Lung (tissue), 17 donors: ENCODE measurements at places on chromosomes 5 and 9. TPM values are rescaled to one million over a fixed set of nuclear protein-coding genes. Genes with fewer than 3 reads are reported as not detected.

Gene RANBP6
- 10.3 TPM for polyA plus RNA-seq

Gene ACOT12
- polyA plus RNA-seq: not detected

Gene PIP5K1B
- 6.6 TPM for polyA plus RNA-seq

Gene ARSK
- 3.6 TPM for polyA plus RNA-seq

Gene LCN9
- polyA plus RNA-seq: not detected

Gene KIAA1958
- polyA plus RNA-seq: 2.0 TPM

Gene GRXCR2
- not detected for polyA plus RNA-seq

Gene CLIC3
- 90.2 TPM for polyA plus RNA-seq

Gene PPP2CA
- polyA plus RNA-seq: 32.2 TPM

Gene LCP2
- polyA plus RNA-seq: 127 TPM

- no peak for DNase-seq
- peaks cover 5% of the 10 kb centered on the region for H3K36me3 ChIP-seq
- no peak overlapping the region for H3K27ac ChIP-seq
- H3K4me1 ChIP-seq: no peaks in the 10 kb centered on the region
- no peak overlapping the region for H3K4me3 ChIP-seq
These were observed 13.2 kb upstream of the LRRC14B start for GRCh38 chr5:178110-178509.

- no peak for DNase-seq
- H3K27ac ChIP-seq: peak overlapping the region; percentile 98
- no peaks in the 10 kb centered on the region for H3K36me3 ChIP-seq
- no peak overlapping the region for H3K4me3 ChIP-seq
- peaks cover 7% of the 10 kb centered on the region for H3K4me1 ChIP-seq
These were observed 1.4 kb upstream of the PJA2 start for GRCh38 chr5:109411149-109411514.

DNA sequence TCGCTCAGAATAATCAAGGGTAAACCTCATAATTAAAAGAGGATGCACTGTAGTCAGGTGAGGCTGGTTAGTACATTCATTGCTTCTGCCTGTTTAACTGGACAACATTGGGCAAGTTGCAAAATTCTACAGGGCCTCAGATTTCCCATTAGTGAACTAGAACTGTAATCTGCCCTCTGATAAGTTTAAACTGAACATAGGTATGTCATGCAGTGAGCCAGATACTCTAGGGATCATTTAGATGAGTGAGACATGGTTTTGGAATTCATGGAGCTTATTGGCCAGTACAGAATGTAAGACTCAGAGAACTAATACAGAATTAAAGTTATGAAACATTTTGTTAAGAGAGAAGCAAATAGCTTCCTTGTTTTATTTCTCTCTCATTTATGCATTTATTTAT, 35.9 kb downstream of the RNF44 start:
- H3K27ac ChIP-seq: no peak overlapping the region
- no peaks in the 10 kb centered on the region for H3K4me1 ChIP-seq
- H3K36me3 ChIP-seq: peaks cover 22% of the 10 kb centered on the region

DNA sequence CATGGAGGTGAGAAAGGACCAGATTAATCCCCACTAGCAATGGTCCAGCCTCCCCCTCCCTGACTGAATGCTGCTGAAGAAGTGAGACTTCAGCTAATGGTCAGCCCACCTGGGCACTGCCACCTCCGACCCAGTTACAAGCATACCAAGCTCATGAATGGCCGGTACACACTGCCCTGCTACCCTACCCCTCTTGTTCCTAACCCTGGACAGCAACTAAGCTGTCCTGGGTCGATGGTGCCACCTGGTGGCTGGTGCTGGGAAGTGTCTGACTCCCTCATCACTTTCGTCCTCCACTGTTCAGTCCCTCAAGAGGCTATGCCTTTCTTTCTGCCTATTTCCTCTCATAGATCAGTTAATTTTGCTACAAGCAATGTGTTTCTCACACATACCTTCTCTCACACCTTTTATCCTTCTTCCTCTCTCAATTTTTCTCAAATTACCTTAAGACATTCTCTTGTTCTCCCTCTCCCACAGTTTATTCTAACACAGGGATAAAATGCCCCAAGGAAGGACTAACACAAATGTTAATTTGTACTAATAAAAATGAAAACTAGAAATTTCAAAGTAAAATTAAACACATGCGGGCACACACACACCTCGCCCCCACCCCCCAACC, 42.4 kb downstream of the PAX5 start:
- no peaks in the 10 kb centered on the region for H3K36me3 ChIP-seq
- no peak overlapping the region for H3K4me3 ChIP-seq
- DNase-seq: no peak
- no peak overlapping the region for H3K27ac ChIP-seq

GRCh38 chr5:140794595-140795258, at the start of gene PCDHA2:
PCDHA2 (plus strand) TSS chr5:140794852.
- H3K4me3 ChIP-seq: no peak within 1 kb of the TSS
- no peak for DNase-seq
- H3K27me3 ChIP-seq: peaks cover 3% of the 10 kb centered on the region
- no peaks in the 10 kb centered on the region for H3K36me3 ChIP-seq

GRCh38 chr5:86679949-86680348, 62.2 kb downstream of the COX7C start:
- H3K36me3 ChIP-seq: no peaks in the 10 kb centered on the region
- H3K4me1 ChIP-seq: no peaks in the 10 kb centered on the region
- H3K27ac ChIP-seq: no peak overlapping the region
- H3K4me3 ChIP-seq: no peak overlapping the region
- H3K27me3 ChIP-seq: no peaks in the 10 kb centered on the region

- H3K36me3 ChIP-seq: no peaks in the 10 kb centered on the region
- H3K27ac ChIP-seq: no peak overlapping the region
- DNase-seq: no peak
- no peaks in the 10 kb centered on the region for H3K4me1 ChIP-seq
- H3K27me3 ChIP-seq: no peaks in the 10 kb centered on the region
These were observed 178.8 kb downstream of the CSNK1G3 start for GRCh38 chr5:123690821-123691220.

DNA sequence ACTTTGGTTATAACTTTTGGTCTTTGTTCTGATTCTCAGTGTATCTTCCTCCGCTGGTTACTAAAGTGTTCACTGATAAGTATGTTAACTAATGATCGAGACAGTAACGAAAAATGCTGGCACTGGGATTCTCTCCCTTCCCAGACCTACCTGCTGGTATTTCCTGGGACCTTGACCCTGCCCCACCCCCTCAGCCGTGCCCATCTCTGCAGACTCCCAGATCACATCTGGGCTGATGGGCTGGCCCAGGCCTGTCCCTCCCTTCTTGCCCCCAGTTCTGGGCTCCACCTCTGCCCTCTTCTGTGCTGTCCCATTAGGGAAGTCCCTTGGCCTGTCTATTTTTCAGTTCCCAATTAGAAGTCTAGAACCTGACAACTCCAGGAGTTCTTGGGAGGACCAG, 46.9 kb downstream of the NEURL1B start:
- H3K4me3 ChIP-seq: no peak overlapping the region
- H3K4me1 ChIP-seq: peaks cover 12% of the 10 kb centered on the region
- H3K27ac ChIP-seq: peak overlapping the region; percentile 59
- DNase-seq: no peak
- peaks cover 5% of the 10 kb centered on the region for H3K36me3 ChIP-seq
- no peaks in the 10 kb centered on the region for H3K27me3 ChIP-seq

DNA sequence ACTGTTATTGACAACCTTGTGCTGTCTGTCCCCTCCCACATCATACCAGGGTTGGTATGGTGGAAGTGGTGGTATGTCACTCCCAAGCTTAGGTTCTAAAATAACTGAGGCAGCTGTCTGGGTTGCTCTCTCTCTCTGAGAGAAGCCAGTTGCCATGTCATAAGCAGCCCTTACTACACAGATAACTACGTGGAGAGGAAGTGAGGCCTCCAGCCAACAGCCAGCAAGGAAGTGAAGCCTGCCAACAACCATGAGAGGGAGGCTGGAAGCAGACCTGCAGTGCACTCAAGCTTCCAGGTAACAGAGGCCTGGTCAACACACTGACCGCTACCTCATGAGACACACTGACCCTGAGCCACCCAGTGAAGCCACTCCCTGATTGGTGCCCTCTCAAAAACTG, 18.6 kb downstream of the CTNNAL1 start:
- H3K36me3 ChIP-seq: peaks cover 7% of the 10 kb centered on the region
- H3K27ac ChIP-seq: peak overlapping the region; percentile 62
- no peaks in the 10 kb centered on the region for H3K27me3 ChIP-seq
- no peaks in the 10 kb centered on the region for H3K4me1 ChIP-seq
- DNase-seq: peak; percentile 28
- H3K4me3 ChIP-seq: no peak overlapping the region

DNA sequence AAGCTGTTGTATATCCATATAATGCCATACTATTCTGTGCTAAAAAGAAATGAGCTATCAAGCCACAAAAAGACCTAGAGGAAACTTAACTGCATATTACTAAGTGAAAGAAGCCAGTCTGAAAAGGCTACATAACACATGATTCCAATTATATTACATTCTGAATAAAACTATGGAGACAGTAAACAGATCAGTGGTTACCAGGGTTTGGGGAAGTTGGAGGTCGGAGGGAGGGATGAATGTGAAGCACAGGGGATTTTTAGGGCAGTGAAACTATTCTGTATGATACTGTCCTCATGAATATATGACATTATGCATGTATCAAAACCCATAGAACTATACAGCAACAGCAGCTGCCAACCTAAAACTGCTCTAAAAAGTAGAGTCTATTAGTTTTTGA, 5.6 kb upstream of the RFK start:
- H3K4me3 ChIP-seq: no peak overlapping the region
- no peak overlapping the region for H3K27ac ChIP-seq
- DNase-seq: no peak
- no peaks in the 10 kb centered on the region for H3K27me3 ChIP-seq
- no peaks in the 10 kb centered on the region for H3K36me3 ChIP-seq
- H3K4me1 ChIP-seq: peaks cover 3% of the 10 kb centered on the region

GRCh38 chr5:84274585-84275468, 109.9 kb downstream of the EDIL3 start:
- H3K36me3 ChIP-seq: no peaks in the 10 kb centered on the region
- no peak overlapping the region for H3K4me3 ChIP-seq
- DNase-seq: peak; percentile 57

GRCh38 chr9:31045810-31046209, 1338.6 kb upstream of the ACO1 start:
- no peak overlapping the region for H3K4me3 ChIP-seq
- no peaks in the 10 kb centered on the region for H3K36me3 ChIP-seq
- peak; percentile 3 for DNase-seq

DNA sequence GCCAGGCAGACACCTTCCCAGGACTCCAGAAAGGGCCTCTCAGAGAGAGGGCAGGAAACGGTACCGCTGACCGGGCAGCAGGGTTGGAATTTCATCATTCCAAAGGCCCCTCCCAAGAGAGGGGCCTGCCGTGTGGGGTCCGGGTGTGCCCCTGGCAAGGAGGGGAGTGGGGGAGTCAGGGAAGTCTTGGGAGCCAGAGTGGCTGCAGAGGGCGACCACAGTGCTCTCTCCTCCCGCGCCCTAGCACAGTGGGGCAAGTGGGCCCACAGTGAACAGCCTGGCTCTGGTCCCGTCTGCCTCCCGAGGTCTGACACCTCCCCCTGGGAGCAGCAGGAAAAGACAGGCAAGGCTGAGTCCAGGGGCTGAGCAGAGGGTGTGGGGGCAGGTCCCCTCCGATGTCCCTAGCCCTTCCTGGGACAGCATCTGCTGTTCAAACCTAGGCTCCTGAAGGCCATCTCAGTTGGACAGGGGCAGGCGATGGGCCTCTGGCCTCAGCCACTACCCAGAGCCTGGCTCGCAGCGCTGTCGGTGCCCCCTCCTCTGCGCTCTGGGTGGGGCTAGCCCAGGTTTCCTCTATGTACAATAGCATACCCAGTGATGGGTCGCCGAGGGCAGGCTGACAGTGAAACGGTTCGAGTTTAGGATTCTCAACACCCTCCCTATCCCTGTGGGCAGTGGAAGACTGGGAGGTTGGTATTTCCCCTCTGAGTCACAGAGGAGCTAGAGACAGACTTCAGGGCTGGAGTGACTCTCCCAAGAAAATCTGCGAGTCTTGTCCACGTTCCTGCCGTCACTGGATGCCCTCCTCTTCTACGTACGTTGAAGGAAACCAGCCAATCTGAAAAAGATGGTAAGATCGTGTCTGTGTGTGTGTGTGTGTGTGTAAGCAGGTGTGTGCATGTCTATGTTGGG, 25.4 kb upstream of the SARDH start:
- H3K27ac ChIP-seq: no peak overlapping the region
- DNase-seq: no peak
- no peak overlapping the region for H3K4me3 ChIP-seq
- no peaks in the 10 kb centered on the region for H3K27me3 ChIP-seq

DNA sequence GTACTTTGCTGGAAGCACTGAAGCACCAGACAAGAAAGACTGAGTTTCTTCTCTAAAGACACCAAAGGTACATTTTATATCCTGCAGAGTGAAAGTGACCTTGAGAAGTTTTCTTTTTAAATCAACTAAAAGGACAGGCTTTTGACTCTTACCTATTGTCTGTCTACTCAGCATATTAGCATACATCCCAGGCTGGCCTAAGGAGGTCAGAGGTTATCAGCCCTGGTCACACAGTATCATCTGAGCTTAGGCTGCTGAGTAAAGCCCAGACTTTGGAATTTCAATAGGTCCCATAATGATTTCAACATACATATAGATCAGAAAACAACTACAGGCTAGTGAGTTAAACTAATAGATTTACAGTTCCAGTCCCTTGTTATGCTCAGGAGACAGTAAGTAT, 10.1 kb upstream of the CDH9 start:
- DNase-seq: no peak
- no peaks in the 10 kb centered on the region for H3K4me1 ChIP-seq
- H3K36me3 ChIP-seq: no peaks in the 10 kb centered on the region

GRCh38 chr5:103953601-103954382, 391.2 kb upstream of the NUDT12 start:
- H3K4me3 ChIP-seq: no peak overlapping the region
- no peaks in the 10 kb centered on the region for H3K4me1 ChIP-seq
- no peak for DNase-seq

GRCh38 chr9:81123526-81123925, 565.8 kb downstream of the TLE1 start:
- peaks cover 5% of the 10 kb centered on the region for H3K4me1 ChIP-seq
- H3K27me3 ChIP-seq: no peaks in the 10 kb centered on the region

- peaks cover 2% of the 10 kb centered on the region for H3K27me3 ChIP-seq
- H3K27ac ChIP-seq: no peak overlapping the region
- H3K4me3 ChIP-seq: no peak overlapping the region
- no peaks in the 10 kb centered on the region for H3K4me1 ChIP-seq
- no peaks in the 10 kb centered on the region for H3K36me3 ChIP-seq
- no peak for DNase-seq
These were observed 289.9 kb downstream of the KCTD16 start for GRCh38 chr5:144460600-144460999.
